ENCODE measurements at places on chromosomes 4 and X. TPM values are rescaled to one million over a fixed set of nuclear protein-coding genes. Genes with fewer than 3 reads are reported as not detected.

GRCh38 chr4:65152205-65152604 lies 518.1 kb downstream of the EPHA5 start:
- no peak for DNase-seq

GRCh38 chr4:8741513-8742226 lies 130.0 kb downstream of the HMX1 start:
- no peak for DNase-seq

DNA sequence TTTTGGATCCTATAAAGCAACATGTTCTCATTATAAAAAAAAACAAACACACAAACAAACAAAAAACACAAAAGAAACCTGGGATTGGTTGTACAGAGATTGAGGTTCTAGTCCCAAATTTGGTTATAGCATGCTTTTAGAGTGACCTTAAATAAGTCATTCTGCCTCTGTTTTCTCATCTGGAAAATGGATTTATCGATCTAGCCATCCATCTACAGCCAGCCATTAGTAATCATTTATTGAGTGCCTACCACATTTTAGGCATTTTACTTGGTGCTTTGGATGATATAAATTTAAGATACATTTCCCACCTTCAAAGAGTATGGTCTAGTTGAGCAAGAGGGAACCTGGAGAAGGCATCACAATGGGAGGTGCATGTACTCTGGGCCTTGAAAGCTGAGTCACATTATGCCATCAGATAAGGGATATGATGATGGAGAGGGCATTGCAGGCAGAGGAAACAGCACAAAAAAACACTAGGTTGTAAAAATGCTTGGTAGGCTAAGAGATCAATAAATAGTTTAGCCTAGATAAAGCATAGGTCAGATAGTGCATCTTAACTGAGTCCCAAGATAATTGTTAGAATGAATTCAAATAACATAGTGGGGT lies 91.4 kb downstream of the HEPH start:
- DNase-seq: no peak

DDX60 gene
- 10.1 TPM for total RNA-seq

DNA sequence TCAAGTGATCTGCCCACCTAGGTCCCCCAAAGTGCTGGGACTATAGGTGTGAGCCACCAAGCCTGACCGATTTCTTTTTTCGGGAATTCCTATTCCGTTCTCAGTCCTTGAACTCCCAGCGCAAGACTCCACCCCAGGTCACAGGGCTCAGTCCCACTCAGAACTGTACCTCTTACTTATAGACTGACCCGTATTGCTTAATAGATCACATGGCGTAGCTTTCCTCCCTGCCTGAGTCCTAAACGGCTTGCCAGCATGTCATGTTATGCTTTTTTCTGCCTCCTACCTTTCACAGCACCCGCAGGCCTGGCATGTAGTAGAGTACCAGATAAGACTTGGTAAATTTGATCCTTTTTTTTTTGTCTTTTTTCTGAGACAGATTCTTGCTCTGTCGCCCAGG lies 22.4 kb downstream of the SAT1 start:
- DNase-seq: no peak

SPANXA2 gene
- not detected for total RNA-seq

- DNase-seq: no peak
These were observed 14.2 kb downstream of the RNF150 start for GRCh38 chr4:141119071-141119470.

GSPT2 gene
- total RNA-seq: 6.9 TPM

All from CD8-positive, alpha-beta T cell (primary cell).